ENCODE measurements at places on chromosomes 5 and 9.

GRCh38 chr5:14260637-14261036 is 117.5 kb downstream of the TRIO start:
- DNase-seq = no peak

DNA sequence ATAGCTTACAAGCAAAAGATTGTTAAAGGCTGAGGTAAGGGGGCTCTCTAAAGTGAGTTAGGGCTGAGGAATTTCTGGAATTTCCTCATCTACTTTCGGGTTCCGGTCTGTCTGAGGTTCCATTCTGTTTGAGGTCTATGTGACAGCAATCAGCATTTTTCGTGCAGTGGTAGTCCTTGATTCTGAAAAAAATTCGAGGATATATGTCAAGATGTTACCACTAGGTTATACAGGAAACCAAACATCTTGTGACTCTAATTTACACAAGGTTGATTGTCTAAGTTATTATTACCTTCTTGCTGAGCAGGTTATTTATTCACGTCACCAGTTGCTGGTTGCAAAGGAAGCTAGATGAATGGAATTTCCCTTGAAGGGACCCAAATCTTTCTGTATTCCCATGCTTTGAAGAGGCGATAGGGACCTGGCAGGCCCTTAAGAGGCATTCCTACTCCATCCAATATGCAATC is 35.2 kb downstream of the RLN2 start:
- no peak for DNase-seq

GRCh38 chr5:6856653-6857052 is 143.4 kb downstream of the TENT4A start:
- DNase-seq = no peak

GRCh38 chr9:87263291-87263690 is 234.4 kb upstream of the DAPK1 start:
- DNase-seq = no peak

- no peak for DNase-seq
Measured at GRCh38 chr5:95487880-95488279, 66.9 kb downstream of the SKIC3 start.

DNA sequence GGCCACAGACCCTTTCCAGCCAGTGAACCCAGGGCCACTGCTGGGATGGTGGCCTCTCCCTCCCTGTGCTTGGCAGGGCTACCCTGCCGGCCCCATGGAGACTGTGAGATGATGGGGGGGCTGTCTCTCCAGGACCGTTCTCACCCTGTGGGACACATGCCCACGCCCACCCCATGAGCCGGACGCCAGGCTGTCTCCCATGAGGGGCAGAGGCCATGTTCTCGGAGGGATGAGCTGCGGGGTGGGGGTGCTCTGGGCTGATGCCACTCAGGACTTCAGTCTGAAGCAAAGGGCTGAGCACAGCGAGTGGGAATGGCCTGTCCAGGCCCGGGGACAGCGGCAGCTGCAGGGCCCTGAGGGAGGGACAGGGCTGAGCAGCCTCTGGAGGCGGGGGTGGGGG is 88.9 kb downstream of the KCNT1 start:
- DNase-seq = no peak

DNA sequence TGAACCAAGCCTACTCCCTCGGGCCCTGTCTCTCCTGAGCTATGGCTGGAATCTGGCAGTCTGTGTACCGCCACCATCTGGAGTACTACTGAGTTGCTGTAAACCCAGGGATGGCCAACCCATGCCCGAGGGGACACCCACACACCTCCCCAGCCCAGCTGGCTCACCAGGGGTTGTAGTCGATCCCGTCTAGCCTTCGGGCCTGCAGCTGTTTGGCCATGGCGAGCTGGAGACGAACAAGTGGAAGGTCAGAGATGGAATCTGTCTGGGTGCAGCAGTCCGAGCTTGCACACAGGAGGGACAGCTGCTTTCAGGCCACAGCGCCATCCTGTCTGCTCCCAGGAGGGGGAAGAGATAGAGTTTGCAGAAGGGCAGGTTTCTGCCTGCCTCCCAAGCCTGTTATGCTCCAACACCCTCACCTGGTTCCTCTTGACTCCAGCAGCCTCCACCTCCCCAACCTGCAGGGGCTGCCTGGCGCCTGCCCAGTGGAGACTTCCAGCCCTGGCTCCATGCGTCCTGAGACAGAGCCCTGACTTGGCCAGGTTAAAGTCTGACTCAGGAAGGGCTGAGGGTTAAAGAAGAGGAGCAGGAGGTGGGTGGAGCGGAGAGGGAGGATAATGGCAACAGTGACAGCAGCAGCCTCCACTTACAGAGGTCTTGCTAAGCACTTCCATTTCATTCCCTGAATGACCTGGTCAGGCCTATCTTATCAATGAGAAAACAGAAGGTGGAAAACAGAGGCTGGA is 15.8 kb upstream of the SPOUT1 start:
- no peak for DNase-seq

DNA sequence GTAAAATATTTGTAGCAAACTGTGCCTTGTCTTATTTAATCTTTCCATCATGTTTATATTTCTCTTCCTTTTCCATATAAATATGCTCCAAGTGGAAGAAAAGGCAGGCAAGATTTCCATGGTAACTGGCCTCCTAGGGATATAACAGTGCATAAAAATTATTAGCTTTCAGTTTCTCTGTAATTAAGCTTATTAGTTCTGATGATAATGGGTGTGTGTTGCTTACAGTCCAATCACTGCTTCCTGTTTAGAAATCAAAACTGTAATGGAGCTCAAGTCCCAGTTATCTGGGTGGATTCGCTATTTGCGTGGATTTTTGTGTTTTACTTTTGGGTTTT is 213.0 kb downstream of the PJA2 start:
- DNase-seq = no peak

DNA sequence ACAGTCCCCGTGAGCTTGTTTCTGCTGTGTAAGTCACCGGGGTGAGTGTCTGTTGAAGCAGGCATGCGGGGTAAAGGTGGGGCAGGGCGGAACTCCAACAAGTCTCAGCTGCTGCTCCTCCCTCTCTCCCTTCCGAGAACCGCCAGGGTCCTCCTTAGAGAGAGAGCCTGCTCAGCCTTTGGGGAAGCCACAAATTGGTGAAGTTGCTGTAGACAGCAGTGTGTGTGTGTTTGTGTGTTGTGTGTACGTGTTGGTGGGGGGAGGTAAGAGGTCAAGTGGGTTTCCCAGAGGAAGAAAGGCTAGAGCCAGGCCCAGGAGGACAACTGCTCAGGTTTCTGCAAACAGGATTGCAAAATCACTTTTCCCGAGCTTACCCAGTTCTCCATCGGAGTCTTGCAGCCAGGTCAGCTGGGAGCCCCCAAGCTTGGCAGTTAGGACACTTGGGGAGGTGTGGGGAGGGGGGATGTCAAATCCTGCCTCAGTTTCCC is 38.9 kb upstream of the DAB2IP start:
- DNase-seq = no peak

- no peak for DNase-seq
Measured at GRCh38 chr9:74953235-74953751, 581 bp upstream of the C9orf40 start.

DNA sequence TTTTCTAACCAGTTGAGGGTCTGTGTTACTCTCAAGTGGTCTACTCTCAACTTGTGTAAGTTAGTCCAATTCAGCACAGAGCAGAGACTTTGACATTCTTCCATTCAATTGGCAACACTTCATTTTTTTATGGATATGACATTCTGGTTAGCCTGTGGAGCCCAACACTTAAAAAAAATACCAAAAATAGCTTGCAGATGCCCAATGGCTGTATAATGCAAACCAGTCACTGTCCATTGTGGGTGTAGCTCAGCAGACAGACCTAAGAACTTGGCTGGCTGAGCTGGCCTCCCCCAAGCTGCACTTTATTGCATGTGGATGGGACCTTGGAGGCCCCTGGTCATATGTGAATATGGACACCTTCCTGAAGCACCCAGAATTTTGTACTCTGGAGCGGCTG is 103.2 kb downstream of the DPYSL3 start:
- no peak for DNase-seq
